ENCODE measurements at places on chromosomes 1 and 21. TPM values are rescaled to one million over a fixed set of nuclear protein-coding genes. Genes with fewer than 3 reads are reported as not detected.

The ANGPTL3 gene
- total RNA-seq = not detected

The ALX3 gene
- total RNA-seq = not detected

- peaks cover 2% of the 10 kb centered on the region for H3K27me3 ChIP-seq
- peaks cover 17% of the 10 kb centered on the region for H3K4me1 ChIP-seq
- no peak overlapping the region for H3K4me3 ChIP-seq
- H3K36me3 ChIP-seq = no peaks in the 10 kb centered on the region
- H3K27ac ChIP-seq = no peak overlapping the region
Observed at GRCh38 chr21:45367402-45368351, 37.3 kb upstream of the COL18A1 start.

DNA sequence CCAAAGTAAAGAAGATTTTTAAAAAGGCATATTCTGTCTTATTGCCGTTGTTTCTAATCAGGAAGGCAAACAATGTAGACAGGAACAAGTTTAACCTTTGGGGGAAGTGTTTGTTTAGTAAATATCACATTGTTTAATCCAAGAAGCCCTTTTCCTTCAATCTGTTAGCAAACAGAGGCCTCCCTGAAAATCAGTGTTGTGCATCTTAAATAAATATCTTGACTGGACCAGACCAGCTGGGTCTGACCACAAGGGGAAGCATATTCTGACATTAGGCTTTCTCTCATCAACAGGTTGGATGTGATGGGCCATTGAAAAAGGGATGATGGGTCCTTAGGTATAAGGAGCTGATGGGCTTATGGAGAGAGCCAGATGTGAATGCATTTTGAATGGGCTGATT lies 81.8 kb upstream of the SGIP1 start:
- H3K27ac ChIP-seq = no peak overlapping the region
- peaks cover 7% of the 10 kb centered on the region for H3K27me3 ChIP-seq
- H3K36me3 ChIP-seq = no peaks in the 10 kb centered on the region
- H3K4me1 ChIP-seq = no peaks in the 10 kb centered on the region

DNA sequence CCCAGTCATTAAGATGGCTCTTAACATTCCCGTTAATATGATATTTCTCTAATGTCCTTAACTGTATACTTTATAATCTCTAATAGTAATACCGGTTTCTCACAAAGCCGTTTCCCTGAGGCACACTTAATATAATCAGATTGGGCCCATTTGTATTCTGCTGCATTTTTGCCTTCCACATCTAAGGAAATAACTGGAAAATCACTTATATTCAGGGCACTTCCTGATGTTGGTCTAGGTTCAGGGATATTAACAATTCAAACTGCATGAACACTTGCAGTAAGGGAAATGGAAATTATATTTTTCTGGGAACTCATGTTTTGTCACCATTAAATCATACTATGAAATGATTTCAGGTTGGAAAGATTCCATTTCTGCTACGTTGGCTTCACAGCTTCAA lies 119.8 kb downstream of the TPR start:
- H3K4me3 ChIP-seq = no peak overlapping the region
- no peaks in the 10 kb centered on the region for H3K4me1 ChIP-seq
- peaks cover 8% of the 10 kb centered on the region for H3K27me3 ChIP-seq
- H3K36me3 ChIP-seq = no peaks in the 10 kb centered on the region

DNA sequence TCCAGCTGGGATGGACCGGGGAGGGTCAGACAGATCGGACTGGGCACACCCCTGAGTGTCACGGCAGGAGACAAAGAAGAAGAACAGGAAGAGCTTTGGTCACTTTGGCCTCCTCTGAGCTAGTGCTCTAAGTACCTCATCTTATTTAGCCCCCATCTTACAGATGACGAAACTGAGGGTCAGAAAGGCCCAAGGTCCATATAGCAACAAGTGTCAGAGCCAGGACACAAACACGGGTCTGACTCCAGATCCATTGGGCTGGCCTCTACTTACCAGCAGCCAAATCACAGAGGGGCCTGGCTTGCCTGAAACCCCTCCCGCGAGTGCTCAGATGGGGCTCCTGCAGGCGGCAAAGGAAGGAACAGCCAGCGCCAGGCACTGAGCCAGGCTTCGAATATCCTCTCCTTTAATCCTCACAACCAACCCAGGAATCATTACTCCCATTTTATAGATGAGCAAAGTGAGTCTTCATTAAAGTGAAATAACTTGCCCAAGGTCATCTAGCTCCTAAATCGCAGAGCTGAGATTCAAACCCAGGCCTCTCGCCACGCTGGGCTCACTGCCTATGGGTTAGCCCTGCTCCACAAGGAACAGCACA lies 25.7 kb upstream of the SELENON start:
- no peak for DNase-seq
- peak overlapping the region; percentile 57 for H3K4me3 ChIP-seq

All from activated CD4-positive, alpha-beta T cell treated with anti-CD3 and anti-CD28 coated beads for 36 hours (primary cell).